ENCODE measurements at places on chromosomes 13 and 19.

- DNase-seq: no peak
These were observed 17.6 kb upstream of the USP12 start for GRCh38 chr13:27189192-27189591.

DNA sequence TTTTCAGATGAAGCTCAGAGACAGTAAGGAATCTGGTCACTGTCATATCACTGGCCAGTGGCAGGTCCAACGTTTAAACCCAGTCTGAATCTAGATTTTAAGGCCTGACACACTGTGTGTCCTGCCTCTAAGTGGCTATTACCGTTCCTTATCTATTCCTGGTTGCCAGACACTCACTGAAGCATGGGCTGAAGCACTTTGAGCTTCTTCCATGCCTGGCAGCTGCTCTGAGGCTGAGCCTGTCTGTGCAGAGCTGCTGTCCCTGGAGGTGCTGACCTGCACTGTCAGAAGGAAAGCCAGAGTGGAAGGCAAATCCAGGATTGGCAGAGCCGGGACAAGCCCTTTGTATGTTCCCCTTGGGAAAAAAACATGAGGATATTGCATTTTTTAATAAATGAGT, 109.2 kb upstream of the SLC7A1 start:
- no peak for DNase-seq

- DNase-seq: no peak
These were observed 46.2 kb downstream of the ING1 start for GRCh38 chr13:110759710-110760109.

GRCh38 chr13:39985071-39985470, 329.6 kb downstream of the COG6 start:
- no peak for DNase-seq

- no peak for DNase-seq
These were observed 9.9 kb upstream of the ZNF227 start for GRCh38 chr19:44202470-44202869.

- no peak for DNase-seq
These were observed 656 bp downstream of the PCCA start for GRCh38 chr13:100089465-100090032.

- no peak for DNase-seq
These were observed 33.5 kb upstream of the TPP2 start for GRCh38 chr13:102563267-102563666.

- no peak for DNase-seq
These were observed 677 bp upstream of the LRCH1 start for GRCh38 chr13:46552303-46552682.

DNA sequence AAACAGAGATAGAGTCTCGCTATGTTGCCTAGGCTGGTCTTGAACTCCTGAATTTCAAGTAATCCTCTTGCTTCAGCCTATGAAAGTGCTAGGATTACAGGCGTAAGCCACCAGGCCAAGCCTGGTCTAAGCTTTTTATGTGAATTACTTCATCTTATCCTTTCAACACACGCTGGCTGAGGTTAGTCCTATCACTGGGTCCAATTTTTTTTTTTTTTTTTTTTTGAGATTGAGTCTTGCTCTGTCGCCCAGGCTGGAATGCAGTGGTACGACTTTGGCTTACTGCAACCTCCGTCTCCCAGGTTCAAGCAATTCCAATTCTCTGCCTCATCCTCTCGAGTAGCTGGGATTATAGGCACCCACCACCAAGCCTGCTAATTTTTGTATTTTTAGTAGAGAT, 10.4 kb downstream of the MYO1F start:
- DNase-seq: no peak
